ENCODE measurements at places on chromosomes 3 and 15. TPM values are rescaled to one million over a fixed set of nuclear protein-coding genes. Genes with fewer than 3 reads are reported as not detected.

KBTBD13 gene
- not detected for total RNA-seq

PTX3 gene
- 1.2 TPM for total RNA-seq

SCAANT1 gene
- total RNA-seq = not detected

ANKRD63 gene
- total RNA-seq = 0.40 TPM

KNG1 gene
- total RNA-seq = not detected

SLC22A13 gene
- not detected for total RNA-seq

CTXND1 gene
- total RNA-seq = 0.01 TPM

Measured in A549 treated with AZD2906 at 1 μM for 4 hours (cell line).